ENCODE measurements at places on chromosomes 7 and 10.

DNA sequence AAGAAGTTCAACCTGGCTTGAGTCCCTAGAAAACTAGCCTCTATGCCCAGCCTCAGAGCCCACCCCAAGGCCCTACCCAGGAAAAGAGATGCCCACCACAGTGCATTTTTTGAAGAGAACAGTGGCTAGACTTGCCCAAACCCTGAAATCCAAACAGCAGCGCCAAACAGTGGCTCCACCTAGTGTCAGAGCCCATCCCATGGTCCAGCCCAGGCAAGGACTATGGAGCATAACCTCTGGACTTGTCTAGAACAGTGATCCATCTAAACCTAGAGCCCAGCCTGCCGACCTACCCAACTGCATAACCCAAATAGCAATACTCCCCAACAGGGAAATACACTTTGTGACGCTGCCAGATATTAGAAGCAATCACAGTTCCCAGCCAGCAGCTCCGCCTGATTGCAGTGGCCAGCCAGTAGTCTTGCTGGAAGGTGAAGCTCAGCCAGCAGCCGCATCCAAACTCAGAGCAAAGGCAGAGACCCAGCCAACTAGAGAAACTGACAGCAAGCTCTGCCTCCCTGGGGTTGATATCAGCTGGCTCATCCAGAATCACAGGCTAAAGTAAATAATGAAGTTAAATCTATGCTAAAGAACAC is 44.5 kb downstream of the HBP1 start:
- DNase-seq = no peak

DNA sequence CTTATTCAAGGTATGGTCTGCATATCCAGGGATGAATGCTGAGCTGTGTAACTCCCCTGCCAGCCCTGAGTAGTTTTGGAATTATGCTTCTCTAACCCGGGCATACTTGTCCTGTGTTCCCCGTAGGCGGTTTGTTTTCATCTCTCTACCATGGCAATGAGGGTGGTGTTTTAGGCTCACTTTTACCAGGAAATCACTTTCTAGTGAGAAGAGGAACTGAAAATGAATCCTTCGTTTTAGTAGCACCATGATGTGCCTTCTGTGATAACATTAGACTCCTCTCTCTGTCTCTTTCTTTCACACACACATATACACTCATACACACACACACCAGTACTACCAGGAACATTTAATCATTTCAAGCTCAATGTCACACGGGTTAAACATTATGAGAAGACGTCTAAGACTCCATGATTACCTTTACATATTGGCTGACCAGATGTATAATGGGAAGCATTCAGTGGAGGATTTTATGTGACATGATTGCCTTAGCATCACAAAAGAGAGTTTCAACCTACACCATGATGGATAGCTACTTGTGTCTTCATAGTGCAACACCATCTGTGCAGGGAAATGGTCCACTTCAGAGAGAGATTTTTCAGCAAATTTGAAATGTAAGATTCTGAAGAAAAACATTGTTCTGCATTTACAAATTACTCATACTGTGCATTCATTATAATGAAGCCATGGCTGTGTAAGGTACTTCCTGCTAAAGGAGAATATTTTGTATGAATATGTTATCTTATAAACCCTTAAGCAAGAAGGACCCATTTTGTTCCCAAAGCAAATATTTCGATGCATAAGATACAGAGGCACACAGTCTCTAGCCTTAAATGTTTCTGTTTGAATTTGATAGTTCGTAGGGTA is 31.0 kb upstream of the PFKP start:
- no peak for DNase-seq

- no peak for DNase-seq
Measured at GRCh38 chr7:16564909-16565426, 38.3 kb downstream of the LRRC72 start.

DNA sequence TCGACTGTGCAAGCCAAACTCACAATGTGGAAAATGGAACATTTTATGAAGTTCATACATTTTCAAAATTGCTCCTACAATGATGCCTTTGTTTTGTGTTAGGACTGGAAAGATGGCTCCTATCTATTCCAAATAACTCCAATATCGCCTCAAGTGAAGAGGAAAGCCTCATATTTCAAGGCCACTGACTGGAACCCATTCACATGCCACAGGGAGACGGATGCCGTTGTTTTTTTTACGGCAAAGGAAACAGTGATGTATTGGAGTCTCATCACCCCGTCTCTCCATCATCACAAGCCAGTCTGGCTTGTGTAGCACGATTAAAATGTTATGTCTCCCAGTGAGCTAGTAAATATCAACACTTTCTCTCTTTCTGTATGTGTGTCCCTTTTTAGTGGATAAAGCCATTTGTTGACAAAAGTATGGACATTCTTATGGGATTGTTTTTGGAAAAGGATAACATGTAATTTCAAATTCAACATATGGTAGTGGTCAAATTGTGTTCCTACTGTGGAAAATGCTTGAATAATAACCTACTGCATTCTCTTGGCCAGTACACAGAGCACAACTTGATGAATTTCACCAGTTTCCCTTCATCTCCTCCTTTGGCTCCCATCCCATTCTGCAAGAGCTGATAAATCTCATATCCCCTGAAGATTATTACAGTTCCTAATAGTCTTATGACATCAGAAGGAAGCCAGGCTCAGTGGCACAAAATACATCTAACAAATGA is 109.5 kb upstream of the PITRM1 start:
- DNase-seq = no peak

DNA sequence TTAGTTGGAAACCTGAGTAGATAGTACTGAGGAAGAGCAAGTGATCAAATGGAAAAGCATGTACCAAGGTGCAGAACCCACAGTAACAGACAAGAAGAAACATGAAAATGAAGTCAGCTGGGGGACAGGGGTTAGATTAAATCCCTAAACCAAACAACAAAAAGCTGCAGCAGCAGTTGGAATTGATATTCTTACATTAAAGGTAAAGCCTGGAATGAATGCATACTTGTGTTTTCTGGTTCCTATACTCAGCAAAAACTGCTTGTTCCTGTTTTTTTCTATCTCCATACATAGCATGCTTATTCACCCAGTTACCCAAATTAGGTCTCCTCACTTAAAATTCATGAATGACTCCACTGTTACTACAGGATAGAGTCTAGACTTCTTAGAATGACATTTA is 92.4 kb downstream of the TPST1 start:
- DNase-seq = no peak

DNA sequence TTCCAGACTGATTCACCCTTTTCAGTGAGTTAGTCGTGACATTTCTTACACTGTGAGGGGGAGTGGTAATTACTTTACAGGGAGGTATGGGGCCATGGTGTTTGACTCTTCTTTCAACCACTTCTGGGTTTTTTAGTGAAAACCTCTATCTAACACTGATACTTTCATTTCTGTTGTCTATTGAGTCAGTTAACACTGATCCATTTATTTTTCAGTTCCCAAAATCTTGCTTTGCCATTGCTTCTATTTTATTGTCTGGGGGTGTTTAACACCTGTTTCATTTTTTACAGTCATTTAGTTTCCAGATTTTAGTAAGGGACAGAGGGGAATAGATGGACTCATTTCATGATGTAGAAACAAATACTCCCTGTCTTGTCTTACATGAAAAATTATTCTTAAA is 61.5 kb downstream of the HELLS start:
- no peak for DNase-seq

- no peak for DNase-seq
Measured at GRCh38 chr7:1400371-1400770, 58.9 kb downstream of the MICALL2 start.

GRCh38 chr7:36272211-36272566 is 117.5 kb upstream of the ANLN start:
- DNase-seq = no peak

GRCh38 chr10:72502581-72502980 is 123.3 kb downstream of the MICU1 start:
- no peak for DNase-seq

DNA sequence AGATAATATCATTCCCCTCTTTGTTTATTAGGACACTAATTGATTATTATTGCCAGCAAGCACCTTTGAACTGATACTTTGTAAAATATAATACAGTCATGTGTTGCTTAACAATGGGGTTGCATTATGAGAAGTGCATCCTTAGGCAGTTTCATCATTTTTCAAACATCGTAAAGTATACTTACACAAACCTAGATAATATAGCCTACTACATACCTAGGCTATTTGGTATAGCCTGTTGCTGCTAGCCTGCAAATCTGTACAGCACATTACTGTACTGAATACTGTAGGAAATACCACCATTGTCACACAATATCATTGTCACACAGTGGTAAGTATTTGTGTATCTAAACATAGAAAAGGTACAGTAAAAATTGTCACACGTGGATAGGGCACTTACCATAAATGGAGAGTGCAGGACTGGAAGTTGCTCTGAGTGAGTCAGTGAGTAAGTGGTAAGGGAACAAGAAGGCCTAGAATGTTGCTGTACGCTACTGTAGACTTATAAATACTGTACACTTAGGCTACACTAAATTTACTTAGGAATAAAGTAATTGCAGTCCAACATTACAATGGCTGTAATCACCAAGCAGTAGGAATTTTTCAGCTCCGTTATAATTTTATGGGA is 70.7 kb downstream of the LCOR start:
- no peak for DNase-seq

- DNase-seq = no peak
Measured at GRCh38 chr7:14748461-14748860, 154.1 kb downstream of the DGKB start.

GRCh38 chr7:128120976-128121490 is 89.8 kb upstream of the LRRC4 start:
- DNase-seq = no peak

GRCh38 chr7:158617737-158618128 is 30.1 kb upstream of the PTPRN2 start:
- DNase-seq = no peak

- no peak for DNase-seq
Measured at GRCh38 chr7:55569269-55569663, 3.0 kb downstream of the VOPP1 start.

GRCh38 chr7:33072471-33072870 is 9.9 kb upstream of the NT5C3A start:
- no peak for DNase-seq

DNA sequence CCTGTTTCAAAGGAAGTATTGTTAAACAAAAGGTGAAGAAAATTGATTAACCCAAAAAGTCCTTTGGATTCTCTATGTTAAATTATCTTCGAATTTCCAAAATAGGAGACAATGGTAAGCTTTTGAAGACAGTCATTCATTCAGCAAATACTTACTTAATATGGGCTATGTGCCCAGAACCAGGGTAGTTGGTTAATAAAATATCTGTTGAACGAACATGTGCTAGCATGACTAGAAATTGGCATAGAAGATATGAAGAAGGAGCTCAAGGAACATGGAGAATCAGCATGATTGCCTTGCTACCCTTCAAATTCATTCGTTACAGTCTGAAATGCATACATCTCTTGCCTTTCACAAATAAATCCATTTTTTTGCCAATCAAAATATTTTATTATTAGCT is 123.1 kb upstream of the RHEB start:
- no peak for DNase-seq

DNA sequence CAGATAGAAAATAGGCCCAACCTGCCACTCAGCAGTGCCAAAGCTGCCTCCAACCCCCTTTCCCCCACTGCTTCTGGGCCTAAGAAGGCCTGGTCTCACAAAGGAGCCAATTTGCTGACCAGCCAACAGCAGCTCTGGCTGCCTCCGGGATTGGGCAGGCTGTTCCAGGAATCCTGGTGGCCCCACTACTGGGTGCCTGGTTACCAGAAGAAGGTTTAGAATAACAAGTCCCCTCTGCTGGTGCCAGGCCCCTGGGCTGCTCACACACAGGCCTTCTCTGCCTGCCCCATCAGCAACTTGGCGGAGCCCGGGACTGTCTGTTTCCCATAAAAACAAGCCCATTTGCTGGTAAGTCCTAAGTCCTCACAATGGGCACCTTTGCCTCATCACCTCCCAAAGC is 1.2 kb downstream of the PHKG1 start:
- no peak for DNase-seq

DNA sequence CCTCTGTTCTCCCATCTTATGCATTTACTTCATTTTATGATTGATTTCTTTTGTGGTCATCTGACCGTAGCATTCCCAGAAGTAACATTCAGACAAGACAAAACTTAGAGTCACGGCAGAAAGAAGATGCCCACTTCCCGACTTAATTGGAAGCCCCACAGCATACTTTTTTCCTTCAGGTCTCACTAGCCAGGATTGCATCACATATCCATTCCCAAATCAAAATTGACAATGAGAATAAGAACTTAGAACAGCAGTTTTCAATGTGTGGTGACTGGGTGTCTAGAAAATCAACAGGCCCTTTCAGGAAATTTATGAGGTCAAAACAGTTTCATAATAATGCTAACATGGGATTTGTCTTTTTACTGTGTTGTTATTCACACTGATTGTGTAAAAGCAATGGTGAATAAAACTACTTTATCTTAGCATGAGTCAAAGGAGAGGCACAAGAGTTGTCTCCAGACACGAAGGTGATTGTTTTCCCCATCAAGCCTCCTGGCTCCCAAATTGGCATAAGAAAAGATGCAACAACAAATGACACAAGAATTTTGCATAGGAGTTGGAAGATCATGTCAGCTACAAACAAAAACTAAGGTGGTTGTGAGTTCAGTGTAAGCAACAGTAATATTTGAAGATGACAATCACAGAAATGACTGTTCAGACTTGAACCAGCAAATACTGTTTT is 493.9 kb downstream of the HTR7 start:
- DNase-seq = no peak

DNA sequence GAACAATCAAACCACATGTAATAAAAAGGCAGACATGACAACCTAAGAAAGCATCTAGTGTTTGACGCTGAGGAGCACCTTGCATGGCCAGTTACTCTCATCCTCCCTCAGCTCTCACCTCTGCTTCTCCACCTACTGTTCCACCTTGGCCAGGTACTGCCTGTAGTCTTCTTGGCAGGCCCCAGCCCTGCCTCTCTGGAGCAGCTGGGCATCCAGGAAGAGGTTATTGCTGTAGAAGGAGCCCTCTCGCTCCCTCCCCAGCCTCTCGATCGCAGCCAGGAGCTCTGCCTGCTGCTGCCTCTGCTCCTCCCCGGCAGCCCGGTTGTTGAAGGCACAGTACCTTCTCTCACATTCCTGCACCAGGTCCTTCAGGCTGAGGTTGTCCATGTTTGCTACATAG is 9.7 kb downstream of the GIMAP5 start:
- DNase-seq = no peak

DNA sequence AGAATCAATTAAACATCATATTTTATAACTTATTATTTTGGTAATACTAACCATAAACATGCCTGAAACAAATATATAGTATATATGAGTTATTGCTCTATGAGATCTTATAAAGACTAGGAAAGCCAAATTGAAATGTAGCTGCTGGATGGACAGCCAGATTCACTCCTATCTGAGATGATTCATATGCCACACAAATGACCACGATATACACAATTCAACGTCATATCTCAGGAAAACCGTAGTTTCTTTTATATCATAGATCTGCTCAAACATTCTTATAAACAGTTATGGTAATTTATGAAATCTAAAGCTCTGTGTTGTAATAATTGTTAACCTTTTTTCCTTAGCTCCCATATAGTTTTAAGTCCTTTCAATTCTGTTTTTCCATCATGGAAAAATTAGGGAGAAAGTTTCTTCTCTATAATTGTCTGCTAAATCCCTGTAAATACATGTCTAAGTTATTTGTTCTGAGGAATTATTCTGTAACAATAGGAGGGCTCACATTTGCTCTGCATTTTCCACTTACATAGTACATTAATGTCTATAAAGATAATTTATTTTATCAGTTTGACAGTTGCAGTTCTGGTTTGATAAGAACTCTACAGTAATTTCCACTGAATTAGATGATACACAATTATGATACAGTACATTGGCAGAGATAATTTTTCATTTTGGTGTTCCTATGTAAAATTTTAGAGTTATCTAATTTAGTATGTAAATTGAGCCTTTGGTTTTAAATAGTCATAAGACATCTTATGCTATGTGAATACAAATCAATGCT is 42.7 kb downstream of the GNAT3 start:
- DNase-seq = no peak

Measured in stimulated activated naive CD4-positive, alpha-beta T cell treated with Interleukin-2 at 50 U/mL for 16 hours (primary cell).